NCI-H1105 (cell line): ENCODE measurements at places on chromosomes 16 and 17.
A peak's percentile ranks its signal among the peaks of the same experiment; 100 is the strongest.

DNA sequence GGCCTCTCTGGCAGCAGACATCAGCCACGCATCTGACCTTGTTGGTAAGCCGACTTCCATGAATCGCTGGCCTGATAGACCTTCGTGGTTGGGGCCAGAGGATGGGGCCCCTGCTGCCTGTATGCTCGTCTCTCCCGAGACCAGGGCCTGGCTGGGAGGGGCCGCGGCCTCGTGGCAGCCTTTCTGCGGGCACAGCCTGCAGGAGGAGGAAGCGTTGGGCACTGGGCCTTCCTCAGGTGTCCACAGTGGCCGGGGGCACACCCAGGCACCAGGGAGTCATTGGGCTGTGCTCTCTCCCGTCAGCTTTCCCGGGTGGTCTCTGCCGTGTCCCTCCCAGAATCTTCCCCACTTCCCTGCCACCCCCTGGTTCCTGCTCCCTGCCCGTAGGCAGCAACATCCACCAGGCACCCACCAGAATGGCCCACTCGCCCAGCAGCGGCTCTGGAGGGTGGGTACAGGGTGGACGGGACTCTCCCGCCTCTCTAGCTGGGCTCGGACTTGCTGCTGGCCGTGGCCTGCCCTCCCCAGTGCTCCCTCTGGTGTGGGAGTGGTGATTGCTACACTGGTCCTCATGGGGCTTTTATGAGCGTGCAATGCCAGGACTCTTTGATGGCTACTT lies 6.3 kb downstream of the E4F1 start:
- DNase-seq = no peak

DNA sequence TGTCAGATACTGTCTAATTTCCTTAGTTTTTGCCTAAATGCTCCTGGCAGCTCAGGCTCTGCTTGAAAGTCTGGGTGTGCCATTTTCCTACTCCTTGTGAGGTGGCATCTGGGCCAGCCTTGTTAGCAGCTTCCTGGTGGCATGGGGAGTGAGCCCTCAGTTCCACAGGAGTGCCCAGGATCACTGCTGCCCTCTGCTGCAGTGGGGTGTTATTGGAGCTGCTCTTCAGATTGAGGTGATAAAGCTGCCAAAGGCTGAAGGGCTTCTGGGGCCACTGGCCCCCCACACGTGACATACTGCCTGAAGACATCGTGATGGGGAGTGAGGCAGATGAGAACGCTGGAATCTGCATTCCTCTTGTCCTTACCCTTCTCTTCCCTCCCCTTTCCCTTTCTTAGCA lies 27.4 kb downstream of the CEP95 start:
- no peak for DNase-seq

DNA sequence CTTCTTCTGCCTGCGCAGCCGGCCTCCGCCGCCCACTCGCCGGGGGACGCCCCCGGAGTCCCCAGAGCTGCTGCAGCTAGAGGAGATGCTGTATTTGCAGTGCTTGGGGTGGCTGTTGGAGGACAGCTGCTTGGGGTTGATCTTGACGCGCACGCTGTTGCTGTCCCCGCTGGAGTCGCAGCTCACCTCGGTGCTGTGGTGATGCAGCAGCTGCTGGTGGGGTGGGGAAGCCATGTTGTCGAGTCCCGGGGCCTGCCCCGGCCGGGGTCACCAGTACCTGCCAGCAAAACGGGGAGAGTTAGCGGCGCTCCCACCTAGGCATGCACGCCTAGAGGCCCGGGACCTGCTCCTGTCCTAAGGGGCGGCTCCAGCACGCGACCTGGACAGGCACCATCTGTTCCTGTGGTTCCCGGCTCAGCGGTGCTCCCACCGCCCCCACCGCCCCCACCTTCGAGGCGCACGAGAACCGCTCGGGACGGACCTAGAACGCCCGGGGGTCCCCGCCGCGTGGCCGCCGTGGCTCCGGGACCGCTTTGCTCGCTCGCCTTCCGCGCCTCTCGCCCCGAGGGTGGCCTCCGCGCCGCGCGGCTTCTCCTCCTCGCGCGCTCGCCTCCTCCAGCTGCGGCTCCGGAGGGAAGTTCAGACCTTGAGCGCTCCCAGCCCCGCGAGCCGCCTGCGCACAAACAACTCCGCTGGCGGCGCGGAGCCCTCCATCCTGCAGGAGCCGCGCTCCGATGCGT lies 863 bp downstream of the ADCY9 start:
- DNase-seq = peak; percentile 6

DNA sequence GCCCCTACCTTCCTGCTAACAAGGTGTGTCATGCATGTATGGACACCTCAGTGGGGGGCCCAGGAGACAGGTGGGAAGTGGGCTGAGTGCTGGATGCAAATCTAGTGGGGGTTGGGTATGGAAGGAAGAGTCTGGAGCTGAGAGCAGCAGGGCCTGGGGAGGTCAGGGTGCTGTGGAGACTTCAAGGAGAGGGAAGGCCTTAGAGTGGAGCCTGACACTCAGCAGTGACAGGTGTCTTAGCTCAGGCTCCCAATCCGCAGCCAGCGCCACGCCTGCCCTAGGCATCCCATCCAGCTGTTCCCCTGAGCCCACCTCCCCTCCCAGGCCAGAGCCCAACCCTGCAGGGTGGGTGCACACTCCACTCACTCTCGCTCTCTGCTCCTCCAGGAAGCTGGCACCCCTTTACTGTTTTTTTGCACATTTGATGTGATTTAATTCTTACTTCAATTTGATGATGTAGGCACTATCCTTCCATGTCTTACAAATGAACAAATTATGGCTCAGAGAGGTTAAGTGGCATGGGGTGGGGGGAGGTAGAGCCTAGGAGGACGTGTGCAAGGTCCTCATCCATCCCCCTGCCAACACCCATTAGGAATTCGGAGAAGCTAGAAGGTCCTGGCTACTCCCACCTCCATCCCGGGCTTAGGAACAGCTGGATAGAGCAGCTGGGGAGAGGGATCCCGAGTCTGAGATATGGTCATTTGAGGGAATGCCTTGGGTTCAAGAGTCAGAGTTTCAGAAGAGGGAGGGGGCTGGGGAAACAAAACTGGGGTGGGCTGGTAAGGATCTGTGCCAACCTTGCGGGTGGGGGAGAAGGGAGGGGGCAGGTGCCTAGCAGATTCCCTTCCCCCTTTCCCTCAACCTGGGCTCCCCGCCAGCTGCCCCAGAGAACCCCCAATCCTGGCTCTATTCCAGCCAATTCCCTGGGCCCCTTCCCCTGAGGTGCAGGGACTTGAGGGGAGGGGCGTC lies 2.1 kb downstream of the FAM171A2 start:
- peak; percentile 51 for DNase-seq

DNA sequence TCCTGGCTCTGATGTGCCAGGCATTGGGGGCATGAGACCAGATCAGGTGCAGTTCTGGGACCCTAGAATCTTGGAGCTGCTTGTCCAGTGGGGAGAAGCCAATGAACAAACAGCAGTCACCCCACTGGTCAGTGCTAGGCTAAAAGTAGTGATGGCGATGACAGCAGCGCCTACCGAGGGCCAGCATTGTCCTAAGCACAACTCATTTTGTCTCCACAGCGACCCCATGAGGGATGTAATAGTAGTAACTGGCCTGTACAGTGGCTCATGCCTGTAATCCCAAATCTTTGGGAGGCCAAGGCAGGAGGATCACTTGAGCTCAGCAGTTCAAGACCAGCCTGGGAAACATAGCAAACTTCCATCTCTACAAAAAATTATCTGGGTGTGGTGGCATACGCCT lies 6.2 kb downstream of the SMCR8 start:
- no peak for DNase-seq

DNA sequence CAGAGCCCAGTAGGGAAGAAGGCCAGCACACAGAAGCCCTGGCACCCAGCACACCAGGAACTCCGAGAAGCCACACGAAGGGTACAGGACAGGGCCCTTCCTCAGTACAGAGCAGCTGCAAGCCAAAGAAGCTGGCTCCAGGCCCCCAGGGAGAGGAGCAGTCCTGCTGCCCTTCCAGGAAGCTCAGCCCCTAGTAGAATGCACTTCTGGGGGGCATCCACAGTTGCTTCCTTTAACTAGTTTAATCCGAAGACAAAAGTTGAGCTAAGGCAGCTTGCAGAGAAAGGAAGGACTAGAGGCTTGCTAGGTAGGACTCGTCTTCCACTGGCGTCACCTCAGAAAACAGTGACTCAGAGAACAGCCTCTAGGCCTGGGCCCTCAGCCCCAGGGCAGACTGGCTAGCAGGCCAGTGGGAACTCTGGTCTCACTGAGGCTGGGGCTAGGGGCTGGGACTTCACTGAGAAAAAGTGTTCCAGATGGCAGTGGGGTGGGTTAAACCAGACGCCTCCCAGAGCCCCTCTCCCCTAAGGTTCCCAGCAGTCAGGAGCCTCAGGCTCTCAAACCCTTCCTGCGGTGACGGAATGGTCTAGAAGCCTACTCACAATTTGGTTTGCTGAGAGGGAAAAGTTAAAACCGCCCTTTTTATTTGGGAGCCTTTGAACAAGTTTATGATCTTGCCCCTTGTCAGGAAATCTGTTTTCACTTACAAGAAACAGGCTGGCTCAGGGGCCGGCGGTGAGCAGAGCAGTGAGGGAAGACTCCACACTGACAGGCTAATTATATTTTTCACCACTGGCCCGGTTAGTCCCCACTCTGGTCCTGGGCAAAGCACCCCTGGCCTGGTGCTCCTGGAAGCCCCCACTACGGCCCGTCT lies 41.4 kb downstream of the ACTG1 start:
- no peak for DNase-seq

GRCh38 chr17:76947771-76948170 lies 79.6 kb downstream of the MGAT5B start:
- no peak for DNase-seq

DNA sequence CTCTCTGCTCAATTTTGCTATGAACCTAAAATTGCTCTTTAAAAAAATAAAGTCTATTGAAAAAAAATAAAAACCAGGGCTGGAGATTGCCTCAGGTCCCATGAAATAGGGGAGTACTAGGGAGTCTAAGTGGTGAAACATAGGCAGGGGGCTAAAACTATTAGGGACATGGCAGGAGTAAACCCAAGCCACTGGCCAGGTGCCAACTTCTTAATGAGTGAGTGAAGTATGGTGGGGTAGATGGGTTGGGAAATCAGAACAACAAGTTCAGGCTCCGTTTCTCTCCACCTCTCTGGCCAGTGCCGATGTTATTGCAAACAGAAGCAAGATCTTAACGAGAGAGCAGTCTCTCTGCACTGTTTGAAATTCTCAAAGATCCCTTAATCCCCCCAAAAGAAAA lies 322.4 kb upstream of the CDH5 start:
- no peak for DNase-seq

DNA sequence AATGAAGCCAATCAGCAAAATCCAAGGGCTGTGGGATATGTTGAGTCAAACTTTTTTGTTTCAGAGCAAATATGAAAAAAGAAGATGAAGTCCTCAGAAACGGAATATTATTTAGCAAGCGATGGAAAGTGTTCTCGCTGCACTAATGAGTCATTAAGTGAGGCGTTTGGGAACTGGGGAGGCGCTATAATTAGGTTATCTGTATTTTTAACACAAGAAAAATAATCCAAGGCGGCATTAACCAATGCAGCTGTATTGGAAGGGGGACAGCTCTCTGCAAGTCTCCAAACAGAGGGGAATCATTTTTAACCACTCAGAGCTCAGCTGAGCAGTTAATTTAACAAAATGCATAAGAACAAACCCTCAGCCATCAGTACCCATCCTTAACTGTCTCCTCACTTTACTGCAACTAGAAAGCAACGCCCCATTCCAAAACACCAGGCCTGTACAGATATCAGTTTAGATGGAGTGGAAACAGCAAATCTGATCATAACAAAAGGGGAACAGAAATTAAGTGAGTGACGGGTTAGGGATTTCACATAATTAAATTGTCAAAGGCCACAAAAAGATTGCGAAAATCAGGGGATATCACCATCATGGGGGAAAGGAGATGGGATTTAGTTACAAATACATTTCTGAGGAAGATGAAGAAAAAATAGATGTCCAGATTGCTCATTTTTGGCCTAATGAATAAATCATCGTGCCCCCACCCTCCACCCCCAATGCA lies 211.0 kb upstream of the TOX3 start:
- DNase-seq = no peak

GRCh38 chr16:47753659-47754058 lies 292.5 kb downstream of the PHKB start:
- DNase-seq = no peak

GRCh38 chr16:20791923-20792612 lies 14.2 kb downstream of the ERI2 start:
- DNase-seq = no peak

- no peak for DNase-seq
These were observed 143.2 kb upstream of the ASIC2 start for GRCh38 chr17:33436321-33436720.

- no peak for DNase-seq
These were observed 28.8 kb downstream of the TMEM238L start for GRCh38 chr17:10775058-10775457.

- DNase-seq = no peak
These were observed 7.1 kb upstream of the ZNF747 start for GRCh38 chr16:30541502-30542329.

GRCh38 chr16:12320298-12320706 lies 343.8 kb downstream of the SNX29 start:
- no peak for DNase-seq

DNA sequence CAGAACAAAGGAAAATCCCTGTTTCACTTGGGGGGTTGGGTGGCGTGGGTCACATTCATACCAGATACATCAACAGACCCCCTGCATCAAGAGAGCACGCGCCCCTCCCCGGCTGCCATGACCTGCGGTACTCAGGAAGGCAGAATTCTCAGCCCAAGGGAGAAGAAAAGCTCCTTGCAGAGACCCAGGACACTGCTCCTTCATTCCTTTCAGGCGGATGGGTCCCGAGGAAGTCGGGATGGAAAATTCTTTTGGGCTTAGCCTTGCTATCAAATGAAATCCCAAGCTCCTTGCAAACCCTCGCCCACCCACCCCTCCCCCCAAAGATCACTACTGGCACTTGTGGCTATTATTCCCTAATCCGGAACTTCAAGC lies 40.6 kb downstream of the HIC1 start:
- no peak for DNase-seq

- DNase-seq = no peak
These were observed 1.4 kb upstream of the TXNDC11 start for GRCh38 chr16:11744075-11744470.

GRCh38 chr17:44314869-44315661 lies 6.7 kb downstream of the RUNDC3A start:
- DNase-seq = peak; percentile 34

DNA sequence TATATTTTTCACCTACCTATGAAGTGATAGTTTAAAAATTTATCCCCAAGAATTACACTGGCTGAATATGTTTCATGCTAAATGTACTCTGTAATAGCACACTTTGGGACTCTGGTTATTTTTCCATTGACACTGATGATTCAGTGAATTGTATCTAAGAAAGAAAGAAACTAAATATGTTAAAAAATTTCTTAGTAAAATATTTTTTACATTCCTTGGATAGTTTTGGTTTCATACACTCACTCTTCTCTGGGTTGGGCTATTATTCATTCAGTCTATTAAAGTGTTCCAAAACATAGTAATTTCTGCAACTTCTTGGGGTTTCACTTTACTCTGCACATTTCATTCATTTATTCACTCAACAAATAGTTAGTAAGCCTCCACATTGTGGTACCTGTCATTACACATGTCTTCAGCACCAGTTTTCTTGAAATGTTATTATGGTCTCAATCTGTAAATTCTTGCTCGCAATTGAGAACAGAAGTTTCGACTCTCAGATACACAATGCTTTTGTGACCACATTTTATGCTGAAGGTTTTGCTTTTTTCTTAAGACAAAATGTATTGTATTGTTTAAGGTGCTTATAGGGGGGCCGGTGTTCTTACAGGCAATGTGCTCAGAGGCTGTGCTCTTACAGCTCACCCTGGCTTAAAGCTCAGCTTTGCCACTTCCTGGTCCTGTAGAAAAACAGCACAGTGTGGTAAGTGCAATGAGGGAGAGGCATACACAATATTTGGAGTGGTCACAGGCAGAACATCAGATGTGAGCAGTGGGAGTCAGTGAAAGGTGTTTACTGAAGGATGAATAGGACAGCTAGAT lies 17.4 kb downstream of the CNTNAP4 start:
- no peak for DNase-seq
